ENCODE measurements at places on chromosomes 1 and 21. TPM values are rescaled to one million over a fixed set of nuclear protein-coding genes. Genes with fewer than 3 reads are reported as not detected.

DNA sequence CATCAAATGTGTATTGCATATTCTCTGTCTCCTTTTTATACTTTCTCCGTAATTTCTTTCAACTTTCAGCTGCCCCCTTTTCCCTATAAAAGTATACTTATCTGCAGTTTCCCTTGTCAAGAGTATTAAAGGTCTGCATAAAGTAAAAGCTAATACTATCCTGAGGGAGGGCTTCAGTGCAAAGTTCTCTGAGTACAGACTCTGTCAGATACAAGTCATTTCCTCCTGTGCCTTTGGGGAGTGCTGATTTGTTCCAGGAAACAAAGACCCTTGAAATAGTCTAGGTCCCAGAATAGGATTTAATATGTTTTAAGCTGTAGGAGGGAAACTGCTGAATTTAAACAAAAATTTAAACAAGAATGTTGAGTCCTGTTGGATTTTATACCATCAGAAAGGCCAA lies 11.7 kb downstream of the GPR161 start:
- no peak for DNase-seq

DNA sequence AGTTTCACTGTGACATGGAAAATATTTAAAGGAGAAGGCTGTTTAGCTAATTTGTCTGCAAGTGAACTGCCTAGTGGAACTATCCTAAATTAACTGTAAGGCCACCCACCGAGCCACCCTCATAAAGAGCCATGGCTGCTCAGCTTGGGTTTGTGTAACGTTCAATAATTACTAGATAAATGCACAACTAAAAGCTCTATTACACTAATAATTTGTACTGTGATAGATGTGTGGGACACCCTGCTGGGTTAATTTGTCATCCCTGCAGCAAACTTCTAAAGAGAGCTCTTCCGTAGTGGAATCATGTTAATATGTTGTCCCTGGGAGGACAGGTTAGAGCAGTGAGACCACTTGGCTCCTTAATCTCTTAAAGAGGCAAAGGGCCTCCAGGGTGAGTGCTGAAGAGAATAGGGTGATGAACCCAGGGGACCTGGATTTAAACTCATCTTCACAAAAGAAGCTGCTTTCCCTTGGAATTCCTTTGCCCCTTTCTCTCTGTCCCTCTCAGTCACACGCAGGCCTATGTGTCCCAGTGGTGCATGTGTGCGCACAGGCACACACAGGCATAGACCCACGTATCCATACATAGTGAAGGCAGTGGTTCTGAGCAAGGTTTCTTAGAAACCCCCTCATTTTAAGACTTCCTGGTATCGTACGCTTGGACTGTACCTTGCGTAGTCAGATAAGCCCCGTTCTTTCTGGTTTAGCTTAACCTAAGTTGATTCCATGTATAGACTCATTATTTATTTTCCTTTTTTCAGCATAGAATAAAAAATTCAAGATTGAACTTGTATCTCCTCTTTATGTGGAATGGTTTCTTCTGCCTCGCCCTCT lies 310.3 kb downstream of the NFIA start:
- no peak for DNase-seq

- DNase-seq, result no peak
Measured at GRCh38 chr1:31781756-31782371, 17.7 kb upstream of the ADGRB2 start.

DNA sequence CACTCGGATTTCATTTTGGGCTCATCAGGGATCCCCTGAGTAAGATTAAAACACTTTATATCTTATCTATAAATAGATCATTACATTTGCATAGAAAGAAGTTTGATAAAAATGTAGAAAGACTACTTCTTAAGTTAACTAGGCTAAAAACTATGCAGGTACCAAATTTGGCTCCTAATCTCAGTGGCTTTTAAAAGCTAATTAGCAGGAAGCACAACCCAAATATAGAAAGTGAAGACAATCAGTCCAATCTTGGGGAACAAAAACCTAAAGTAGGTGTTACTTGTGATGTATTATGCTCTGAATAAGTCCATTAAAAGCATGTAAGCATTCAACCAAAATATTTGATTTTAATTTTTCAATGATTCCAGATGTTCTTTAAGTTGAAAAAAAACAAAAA lies 35.4 kb downstream of the SMYD3 start:
- DNase-seq, result no peak

DNA sequence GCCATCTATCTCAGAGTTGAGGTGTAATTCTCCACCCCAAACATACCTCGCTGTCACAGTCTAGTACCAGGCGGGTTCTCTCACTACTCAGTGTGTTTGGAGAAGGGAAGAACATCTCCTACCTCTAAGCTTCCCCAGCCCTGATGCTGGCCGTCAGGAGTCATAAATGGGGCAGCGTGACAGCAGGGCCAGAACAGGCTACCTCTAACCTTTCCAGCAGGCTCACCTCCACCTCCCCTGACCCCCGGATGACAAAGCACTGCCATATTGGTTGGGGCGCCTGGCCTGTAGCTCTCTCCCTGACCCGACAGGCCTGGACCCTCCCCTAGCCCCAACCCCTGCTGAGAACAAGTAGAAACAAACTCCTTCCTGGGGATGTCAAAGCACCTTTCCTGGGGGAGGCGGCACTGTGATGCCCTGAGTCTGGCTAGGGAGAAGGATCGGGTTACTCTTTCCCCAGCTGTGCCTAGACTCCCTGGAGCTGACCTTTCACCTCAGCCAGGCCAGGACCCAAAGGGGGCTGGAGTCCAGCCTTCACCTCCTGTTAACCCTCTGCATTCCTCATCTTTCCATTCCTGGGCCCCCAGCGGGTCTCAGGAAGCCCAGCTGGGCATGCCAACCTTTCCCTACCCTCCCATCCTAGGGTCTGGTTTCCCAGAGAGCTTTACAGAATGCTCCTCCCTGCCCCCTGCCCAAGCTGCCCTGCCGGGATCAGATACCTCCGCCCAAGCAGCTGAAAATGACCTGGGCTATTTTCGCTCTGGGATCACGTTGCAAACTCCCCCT lies 34.2 kb downstream of the AHDC1 start:
- DNase-seq, result no peak

GRCh38 chr1:14017531-14017961 lies 317.6 kb downstream of the PRDM2 start:
- DNase-seq, result no peak

DNA sequence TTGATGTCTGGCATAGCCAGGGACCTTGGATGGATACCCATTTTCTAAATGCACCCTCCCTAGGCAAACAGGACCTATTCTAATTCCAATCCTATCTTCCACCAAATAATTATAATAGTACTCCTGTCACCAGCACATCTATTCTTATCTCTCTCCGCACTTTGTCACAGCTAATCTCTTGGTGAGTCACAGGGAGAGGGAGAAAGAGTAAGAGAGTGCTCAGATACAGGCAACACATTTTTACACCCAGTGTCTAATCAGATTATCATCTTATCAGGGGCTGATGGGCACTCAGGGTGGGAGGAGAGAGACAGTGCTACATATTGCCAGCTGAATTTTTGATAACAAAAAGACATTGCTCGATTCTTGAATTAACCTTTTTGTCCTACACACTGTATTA lies 275.0 kb upstream of the BEND5 start:
- no peak for DNase-seq

DNA sequence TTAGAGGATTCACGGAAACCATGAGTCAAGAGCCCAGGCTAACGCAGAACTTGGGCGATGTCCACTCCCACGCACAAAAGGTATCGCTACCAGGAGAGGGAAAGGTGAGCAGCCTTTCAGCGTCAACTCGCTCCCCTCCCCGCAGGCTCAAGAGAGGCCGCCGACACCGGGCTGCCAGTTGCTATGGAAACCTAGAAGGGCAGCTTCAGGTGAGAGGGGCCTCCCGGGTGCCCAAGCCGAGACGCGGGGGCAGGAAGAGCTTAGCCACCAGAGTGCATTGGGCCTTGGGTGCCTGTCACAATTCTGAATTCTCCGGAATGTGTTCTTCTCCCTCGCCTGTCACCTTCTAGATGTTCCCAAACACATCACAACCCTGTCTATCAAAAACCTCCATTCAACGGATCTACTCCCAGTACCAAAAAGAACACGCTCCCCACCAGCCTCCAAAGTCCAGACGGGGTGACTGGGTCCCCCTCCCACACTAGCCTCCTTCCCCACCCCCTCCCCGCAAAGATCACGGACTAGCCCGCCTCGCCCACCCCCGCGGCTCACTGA lies 694 bp downstream of the MEAF6 start:
- DNase-seq, result no peak

DNA sequence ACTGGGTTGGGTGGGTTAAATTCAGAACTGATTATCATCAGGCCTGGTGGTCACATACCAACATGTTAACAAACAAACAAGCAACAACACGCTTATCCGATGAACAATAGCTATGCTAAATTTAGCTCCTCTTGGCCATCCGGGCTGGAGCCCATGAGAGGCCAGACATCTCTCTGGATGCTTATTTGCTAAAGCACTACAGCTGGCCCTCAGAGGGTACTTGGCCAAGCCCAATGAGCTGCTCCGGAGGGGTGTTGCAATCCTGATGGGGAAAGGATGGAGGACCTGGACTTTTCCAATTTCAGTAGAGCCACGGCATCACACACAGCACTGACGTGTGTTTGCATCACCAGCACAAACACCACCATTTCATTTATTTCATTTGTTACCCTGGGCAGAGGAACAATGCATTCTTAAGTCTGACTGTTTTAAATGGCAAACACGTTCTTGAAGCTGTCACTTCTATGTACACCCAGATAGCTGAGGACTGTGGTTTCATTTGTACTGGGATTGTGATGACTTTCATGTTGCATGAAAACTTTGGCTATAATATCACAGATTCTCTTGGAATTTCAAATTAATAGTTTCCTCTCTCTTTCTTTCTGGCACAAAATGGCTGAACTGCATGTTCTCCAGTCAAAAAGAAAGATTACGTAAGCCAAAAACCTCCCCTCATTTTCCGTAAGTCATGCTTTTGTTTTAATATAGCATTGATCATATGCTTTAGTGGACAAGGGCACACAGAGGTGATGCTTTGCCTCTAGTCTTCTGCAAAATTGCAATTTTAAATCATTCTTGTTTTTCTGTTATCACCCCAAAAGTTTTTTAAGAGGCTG lies 359.8 kb upstream of the KAZN start:
- DNase-seq, result peak; percentile 95

DNA sequence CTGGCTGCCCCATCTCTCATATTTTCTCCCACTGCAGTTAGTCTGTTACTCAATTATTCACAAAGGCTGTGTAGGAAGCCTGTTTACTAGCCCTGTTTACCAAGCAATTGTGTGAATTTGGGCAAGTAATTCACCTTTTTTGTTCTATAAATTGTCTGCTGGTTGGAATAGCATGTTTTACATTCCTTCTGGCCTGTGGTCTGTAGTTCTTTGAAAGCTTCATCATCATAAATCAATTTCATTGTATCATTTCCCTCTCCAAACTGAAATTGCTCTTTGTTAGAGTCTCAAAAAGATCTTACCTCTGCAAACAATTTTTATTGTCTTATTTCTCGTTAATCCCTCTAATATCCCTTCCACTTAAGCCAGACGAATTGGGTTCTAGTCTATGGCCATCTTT lies 1059.5 kb upstream of the ADGRL4 start:
- no peak for DNase-seq

DNA sequence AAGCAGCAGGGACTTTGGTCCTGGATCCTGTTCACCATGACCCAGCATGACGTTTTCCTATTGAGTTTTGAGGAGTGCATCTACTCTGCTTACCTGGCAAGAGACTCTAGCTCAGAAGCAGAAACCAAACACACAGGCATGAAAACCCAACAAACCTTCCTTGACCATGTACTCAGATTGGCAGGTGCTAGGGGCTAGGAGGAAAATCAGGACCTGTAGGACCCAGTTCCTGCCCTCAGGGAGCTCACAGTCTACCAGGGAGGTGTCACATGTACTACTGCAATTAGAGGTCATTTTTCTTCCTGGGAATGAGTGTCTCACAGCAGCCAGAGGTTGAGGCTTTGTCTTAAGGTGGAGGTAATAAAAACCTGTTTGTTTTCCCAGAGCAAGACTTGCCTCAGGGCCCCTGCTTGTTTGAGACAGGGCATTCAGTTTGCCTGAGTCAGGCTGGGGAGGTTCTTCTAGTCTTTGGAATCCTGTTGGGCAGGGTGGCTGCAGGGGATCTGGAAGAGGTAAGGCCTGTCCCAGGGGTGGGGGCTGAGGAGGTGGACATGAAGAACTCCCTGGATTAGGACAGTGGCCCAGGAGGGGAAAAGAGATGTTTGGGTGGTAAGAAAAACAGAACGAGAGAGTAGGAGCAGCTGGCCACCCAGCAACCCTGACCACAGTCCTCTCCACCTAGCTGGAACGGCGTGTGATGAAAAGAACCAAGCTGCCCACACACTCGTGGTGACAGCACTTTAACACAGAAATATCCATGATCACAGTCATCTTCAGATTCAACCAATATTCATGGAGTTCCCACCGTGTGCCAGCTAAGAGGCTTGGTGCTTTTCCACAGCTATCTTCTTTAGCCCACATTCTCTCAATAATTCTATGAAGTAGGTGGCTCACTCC lies 30.8 kb downstream of the IER5 start:
- DNase-seq, result no peak

DNA sequence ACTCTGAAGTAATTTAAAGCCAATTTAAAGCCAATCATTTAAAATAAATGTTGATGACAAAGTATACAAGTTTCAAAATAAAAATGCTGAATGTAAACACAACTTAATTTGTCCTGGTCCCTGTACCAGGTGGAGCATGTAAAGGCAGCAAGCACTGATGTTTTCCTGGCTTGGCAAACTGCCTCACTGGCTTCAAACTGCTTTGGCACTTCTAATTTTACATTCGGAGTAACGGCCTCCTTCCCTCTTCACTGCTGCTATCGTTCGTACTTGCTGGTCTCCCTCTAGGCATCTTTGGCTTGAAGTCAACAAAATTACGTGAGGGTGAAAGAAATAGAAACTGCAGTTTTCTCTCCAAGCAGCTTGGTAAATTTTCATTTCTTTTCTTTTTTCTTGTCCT lies 287.9 kb downstream of the LTN1 start:
- no peak for DNase-seq

GRCh38 chr1:11281518-11282331 lies 8.7 kb downstream of the UBIAD1 start:
- DNase-seq, result no peak

- DNase-seq, result no peak
Measured at GRCh38 chr1:218983848-218984247, 189.8 kb upstream of the LYPLAL1 start.

- no peak for DNase-seq
Measured at GRCh38 chr21:46606427-46606813, 1.5 kb upstream of the S100B start.

- no peak for DNase-seq
Measured at GRCh38 chr1:3034162-3034561, 12.9 kb downstream of the ACTRT2 start.

DNA sequence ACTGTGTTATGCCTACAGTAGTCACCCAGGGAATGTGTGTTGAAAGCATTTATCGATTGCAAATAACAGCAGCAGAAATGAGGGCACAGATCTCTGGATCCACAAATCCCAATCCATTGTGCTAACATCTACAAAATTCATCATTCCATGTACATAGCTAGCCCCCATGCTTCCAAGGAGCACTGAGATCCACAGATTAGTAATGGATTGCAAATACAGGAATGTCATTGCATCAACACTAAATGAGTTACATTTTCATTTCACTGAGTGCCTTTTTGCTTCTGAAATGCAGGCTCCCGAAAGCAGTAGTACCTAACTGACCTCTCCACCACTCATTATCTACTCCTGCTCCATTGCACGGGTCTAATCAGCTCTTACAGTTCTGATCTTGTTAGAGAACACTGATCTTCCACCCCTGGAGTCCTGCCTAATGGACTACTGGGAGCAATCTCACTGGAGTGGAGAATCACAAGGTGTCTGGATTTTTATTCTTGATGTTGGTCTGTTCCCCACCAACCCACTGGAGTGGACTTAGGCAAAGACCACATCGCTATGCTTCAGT lies 30.5 kb downstream of the ASTN1 start:
- no peak for DNase-seq

CTH gene
- 4.2 TPM for total RNA-seq

CD1B gene
- not detected for total RNA-seq

IFFO2 gene
- total RNA-seq, result 34.6 TPM

REN gene
- total RNA-seq, result not detected
